ENCODE measurements at places on chromosomes 5 and 9.

DNA sequence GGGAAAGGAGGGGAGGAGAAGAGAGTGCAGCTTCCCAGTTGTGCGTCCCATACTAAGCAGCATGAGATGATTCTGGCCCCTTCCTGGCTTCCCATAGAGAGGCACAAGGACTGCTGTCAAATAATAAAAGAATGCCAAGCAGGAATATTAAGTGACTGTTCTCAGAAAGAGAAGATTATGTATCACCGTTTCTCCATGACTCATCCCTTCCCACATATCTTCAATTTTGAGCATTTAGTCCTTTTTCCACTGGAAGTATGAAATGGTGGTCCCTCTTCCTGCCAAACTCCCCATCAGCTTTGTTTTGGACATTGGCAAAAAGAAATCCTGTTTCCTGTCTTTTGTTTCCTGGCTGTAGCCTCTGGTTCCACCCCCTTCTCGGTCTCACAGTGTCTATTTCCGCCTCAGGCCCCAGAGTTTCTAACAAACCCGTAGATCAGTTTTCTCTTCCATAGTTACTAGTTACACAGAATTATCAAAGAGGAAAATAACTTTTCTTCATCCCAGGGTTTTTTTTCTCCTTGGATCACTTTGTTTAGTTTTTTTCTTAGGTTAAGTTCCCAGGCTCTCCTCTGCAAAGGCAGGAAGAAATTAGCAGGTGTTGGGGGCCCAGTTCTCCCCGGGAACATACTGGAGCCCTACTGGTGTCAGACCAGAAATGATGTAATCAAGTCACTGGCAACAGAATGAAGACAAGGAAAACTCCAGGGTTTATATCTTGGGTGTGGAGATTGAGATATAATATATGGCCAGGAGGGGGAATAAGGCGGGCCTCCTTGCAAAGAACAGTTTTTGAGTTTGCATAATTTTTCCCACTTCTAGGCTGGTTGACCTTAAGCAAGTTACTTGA is 26.4 kb upstream of the ARHGAP26 start:
- no peak for DNase-seq

DNA sequence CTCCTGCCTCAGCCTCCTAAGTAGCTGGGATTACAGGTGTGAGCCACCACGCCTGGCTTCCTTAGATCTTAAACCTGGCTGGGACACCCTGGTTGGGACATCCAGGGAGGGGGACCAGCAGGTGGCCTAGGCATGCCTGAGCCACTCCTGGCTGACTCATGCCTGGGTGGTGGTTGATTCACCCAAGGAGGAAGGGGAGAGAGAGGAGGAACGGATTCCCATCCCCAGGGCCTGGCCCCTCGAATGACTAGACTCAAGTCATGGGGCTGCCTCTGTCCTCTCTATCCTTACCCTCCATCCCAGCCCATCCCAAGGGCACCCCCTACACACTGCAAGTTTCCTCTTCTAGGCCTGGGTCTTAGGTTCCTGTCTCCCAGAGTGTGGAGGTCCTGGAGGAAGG is 12.7 kb downstream of the EEIG1 start:
- no peak for DNase-seq

GRCh38 chr5:59335544-59335943 is 558.0 kb downstream of the PDE4D start:
- no peak for DNase-seq

DNA sequence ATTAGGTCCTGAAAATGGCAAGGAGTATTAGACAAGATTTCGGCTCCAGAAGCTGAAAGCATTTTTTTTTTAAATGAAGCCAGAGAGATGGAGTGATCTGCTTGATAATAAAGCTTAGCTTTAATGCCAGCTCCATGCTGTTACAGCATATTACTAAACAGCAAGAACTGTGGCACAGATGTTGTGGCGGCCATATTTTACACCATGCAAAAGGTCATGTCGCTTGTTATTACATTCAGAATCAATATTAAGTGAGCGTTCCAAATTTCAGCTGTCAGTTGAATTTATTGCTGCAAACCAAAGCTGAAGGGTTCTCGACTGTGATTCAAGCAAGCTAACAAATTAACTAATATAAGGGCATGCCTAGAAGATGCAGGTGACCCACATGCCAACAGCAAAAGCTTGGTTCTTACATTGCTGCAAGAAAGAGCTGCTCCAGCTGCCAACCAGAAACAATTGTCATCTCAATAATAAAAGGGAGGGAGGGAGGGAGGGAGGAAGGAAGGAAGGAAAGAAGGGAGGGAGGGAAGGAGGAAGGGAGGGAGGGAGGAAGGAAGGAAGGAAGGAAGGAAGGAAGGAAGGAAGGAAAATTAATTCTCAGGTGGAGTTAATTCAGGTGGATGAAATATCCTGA is 517.7 kb upstream of the WWC1 start:
- DNase-seq: no peak

DNA sequence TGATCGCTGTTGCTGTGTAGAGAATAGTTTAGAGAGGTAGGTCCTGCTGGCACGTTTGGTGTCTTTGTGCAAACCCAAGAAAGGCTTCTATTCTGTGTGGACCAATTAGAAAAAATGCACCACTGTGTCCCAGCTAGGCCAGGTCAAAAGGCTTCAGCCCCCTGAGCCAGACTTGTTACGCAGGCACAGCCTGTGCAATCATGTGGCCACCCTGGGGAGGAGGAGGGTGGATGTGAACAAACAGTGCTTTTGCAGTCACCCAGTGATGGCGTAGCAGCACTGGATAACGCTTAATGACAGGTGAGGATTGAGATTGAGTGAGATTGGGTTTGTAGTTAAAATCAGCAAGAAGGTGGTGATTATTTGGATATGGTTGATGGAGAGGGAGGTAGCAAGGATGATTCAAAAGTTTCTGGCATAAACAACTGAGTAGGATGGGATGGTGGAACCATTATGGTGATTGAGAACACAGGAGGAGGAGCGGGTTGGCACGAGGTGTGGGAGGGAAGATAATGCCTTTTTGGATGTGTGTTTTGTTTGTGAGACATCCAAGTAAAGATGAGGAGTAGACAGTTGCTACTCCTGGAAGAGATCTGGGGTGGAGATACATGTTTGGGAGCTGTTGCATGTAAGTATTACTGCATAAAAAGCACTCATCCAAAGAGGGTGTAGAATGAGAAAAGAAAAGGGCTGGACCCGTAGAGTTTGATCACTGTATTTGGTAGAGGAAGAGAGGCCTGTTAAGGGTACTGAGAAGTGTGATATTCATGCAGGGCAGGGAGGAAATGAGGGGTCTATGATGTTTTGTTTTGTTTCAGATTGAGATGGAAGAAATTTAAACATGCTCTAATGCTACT is 6.7 kb downstream of the GCNT1 start:
- DNase-seq: no peak

DNA sequence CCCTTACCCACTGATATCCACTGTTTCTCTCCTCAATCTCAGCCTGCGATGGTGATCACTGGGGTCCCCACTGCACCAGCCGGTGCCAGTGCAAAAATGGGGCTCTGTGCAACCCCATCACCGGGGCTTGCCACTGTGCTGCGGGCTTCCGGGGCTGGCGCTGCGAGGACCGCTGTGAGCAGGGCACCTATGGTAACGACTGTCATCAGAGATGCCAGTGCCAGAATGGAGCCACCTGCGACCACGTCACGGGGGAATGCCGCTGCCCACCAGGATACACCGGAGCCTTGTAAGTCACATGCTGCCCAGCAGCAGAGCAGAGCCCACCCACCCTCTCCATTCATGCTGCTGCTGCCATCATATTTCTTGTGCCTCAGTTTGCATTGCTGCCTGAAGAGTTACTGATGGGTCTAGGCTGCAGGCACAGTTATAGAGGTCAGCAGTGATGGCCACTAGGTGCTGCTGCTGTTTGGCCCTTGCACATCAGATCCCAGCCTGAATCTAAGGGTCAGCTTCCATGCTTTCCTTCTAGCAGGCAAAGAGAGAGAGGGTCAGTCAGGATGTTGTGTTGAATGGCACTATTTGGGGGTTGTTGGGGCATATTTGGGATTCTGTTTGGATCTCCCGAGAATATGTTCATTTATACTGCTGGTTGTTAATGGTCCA is 106.0 kb downstream of the MEGF10 start:
- DNase-seq: no peak

GRCh38 chr5:16304846-16305245 is 125.3 kb upstream of the MARCHF11 start:
- DNase-seq: no peak

DNA sequence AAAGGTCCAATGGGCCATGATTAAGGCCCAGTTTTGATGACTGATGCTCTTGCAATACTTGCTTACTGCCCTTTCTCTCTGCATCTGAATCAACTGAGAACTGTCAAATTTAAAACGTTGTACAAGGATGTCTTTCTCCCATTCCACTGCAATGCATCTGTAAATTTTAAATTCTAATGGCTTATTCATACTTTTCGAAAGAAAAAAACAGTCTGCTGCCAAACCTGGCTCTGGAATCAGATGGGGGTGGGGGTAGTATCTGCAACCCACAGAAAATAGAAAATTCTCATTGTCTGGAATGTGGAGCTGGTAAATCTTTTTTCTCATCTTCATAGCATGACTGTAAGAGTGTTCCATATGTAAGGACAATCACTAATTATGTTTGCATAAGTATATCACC is 371.8 kb upstream of the RFX3 start:
- DNase-seq: no peak

GRCh38 chr5:22938362-22938761 is 85.2 kb upstream of the CDH12 start:
- no peak for DNase-seq

DNA sequence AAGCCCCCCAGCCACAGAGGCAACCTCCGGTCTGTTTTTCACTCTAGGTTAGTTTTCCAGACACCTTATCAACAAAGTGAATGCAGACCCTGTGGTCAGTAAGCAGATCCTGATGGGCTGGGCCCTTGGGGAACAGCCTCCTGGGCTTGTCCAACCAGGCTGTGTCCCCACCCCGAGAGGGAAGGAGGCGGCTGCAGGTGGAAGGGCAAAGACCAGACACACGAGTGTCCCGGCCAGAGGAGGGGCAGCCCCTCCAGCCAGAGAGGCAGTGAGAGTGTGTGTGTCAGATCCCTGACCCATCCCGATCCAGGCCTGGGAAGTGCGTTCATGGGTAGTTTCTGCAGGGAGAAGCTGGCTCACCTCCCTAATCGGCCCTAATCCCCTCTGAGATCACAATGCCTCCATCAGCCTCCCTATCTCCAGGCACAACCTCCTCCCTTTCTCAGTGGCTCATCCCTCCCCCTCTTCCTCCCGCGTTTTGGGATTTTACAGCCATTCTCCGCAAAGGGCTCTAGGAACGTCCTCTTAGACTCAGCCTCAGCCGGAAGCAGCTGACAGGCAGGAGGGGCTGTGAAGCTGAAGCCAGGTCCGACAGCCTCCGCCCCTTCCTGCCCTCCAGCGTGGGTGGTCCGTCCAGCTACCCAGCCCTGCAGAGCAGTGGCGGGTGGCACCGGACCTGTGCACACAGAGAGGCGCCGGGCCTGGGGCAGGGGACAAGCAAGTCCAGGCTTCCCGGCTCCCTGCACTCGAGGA is 9.7 kb downstream of the SLC12A7 start:
- DNase-seq: no peak

- no peak for DNase-seq
Measured at GRCh38 chr5:174947548-174947947, 223.2 kb downstream of the MSX2 start.

GRCh38 chr5:134098690-134099089 is 15.8 kb upstream of the TCF7 start:
- no peak for DNase-seq

DNA sequence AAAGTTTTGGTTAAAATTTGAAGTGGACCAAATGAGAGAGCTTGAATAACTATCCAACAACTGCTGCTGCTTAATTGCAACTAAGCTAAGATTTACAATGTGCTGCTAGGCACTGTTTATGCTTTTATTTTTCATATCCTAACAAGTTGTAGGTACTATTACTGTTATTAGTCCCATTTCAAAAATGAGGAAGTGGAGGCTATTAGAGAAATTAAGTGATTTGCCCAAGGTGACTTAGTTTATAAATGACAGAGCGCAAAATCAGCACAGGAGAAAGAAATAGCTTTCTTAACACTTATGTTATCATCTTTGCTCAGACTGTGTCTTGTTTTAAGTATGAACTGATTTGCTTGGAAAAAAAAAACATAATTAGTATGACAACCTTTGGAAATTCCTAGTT is 23.1 kb downstream of the WDR36 start:
- DNase-seq: no peak

GRCh38 chr5:138664276-138664943 is 88.8 kb upstream of the CTNNA1 start:
- DNase-seq: no peak

DNA sequence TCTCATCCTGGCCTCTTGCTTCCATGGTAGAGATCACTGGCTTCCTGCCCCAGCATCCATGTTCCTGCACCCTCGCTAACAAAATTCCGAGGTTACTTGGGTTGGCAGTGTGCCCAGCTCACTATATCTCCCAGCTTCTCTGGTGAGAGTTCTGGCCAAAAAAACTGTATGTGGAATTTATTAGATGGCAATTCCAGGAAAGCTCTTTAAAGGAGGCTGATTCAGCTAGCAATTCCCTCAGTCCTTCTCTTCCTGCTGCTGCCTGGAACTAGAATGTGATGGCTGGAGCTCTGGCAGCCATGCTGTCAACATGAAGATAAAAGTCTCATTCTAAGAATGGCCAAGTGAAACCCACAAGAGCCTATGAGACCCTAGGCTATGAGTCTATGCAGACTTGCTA is 88.8 kb downstream of the SECISBP2 start:
- DNase-seq: no peak

DNA sequence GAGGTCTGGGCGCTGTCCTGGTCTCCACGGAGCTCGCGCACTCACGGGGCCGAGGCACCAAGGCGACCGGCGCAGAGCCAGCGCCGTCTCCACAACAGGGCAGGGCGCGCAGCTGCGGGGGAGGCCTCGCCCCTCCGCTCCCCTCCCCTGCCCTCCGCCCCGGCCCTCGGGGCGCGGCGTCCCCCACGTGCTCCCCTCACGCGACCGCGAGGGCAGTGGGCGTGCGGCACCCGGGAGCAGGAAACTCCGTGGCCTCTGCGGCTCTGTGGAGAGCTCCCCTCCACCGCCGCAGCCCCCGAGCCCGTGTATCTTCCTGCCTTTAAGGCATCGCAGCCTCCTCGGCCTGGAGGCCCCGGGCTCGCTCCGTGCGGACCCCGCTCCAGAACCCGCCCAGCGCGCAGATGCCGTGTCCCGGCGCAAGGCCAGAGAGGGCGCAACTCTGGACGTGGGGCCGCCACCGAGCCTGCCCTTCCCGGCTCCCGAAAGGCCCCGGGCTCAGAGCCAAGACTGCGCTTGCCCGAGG is 708 bp upstream of the TUBB4B start:
- no peak for DNase-seq

DNA sequence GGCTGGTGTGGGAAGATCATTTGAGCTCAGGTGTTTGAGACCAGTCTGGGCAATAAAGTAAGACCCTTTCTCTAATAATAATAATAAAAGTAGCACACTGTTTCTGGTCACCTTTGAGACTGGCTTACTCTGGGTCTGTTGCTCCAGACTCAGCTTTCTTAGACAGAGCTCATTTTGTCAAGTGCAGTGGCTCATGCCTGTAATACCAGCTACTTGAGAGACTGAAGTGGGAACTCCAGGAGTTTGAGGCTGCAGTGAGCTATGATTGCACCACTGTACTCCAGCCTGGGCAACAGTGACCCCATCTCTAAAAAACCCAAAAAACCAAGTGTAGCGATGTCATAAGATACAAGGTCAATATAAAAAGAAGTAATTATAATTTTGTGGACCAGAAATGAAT is 36.4 kb upstream of the RNU6ATAC start:
- no peak for DNase-seq
